ENCODE measurements at places on chromosomes 6 and 20.
A peak's percentile ranks its signal among the peaks of the same experiment; 100 is the strongest.

- DNase-seq = no peak
Measured at GRCh38 chr6:159854959-159855358, 35.8 kb upstream of the MAS1 start.

DNA sequence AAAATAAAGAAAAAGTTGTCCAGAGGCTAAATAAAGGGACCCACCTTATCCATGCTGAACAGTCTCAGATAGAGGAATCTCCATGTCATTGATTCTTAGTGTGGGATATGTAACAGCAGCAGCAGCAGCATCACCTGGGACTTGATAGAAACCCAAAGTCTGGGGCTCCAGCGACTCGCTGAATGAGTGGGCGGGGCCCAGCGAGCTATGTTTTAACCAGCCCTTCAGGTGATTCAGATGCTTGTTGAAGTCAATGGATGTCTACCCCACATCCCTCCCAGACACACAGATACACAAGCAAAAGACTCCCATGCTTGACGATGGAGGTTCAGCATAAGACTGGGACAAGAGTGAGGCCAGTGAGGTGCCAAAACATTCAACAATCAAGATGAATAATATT lies 298.6 kb downstream of the UBE3D start:
- no peak for DNase-seq

- no peak for DNase-seq
Measured at GRCh38 chr6:106788761-106789160, 159.4 kb downstream of the QRSL1 start.

DNA sequence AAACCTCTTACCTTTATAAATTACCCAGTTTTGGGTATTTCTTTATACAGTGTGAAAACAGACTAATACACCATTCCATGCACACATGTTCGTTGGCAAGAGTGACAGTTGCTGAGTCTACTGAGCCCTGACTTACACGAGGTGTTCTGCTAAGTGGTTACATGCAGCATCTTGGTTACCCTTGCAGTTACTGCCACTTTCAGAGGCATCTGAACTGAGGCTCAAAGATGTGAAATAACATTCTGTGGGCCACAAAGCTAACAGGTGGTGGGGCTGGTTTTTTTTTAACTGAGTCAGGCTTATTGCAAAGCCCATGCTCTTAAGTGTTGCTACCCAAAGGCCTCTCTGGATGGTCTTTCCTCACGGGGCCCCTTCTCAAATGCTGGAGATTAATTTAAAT lies 54.4 kb upstream of the GTSF1L start:
- DNase-seq = no peak

DNA sequence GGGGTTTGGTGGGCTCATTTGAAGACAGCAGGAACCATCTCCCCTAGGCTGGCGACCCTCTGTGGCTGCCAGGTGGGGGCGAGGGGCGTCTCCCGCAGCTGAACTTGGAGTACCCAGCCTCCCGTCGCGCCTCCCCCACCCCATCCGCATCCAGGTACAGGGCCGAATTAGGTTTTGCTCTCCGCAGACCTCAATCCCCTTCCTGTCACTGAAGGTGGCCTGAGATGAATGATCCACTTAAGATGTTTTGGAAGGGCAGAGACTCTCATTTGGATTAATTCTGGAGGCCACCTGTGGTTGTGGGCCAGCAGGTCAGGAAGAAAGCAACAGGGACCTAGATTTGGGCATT lies 493 bp downstream of the CD83 start:
- DNase-seq = no peak

DNA sequence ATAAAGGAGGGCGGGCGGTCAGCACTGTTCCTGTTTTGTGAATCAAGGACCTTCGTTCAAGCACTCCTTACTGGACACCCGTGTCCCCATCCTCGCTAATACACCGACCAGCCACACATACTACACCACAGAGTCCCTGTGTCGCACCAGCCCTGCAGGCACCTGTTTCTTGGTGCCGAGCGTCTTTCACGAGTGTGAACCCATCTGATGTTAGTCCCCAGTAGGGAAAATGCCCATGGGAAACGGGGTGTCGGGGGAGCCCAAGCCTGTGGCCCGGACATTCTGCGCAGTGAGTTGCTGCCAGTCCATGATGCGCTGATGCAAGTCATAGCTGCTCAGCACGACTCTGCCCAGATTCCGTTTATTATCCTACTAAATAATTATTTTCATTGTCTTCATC lies 74.7 kb downstream of the TTLL2 start:
- DNase-seq = peak; percentile 2

DNA sequence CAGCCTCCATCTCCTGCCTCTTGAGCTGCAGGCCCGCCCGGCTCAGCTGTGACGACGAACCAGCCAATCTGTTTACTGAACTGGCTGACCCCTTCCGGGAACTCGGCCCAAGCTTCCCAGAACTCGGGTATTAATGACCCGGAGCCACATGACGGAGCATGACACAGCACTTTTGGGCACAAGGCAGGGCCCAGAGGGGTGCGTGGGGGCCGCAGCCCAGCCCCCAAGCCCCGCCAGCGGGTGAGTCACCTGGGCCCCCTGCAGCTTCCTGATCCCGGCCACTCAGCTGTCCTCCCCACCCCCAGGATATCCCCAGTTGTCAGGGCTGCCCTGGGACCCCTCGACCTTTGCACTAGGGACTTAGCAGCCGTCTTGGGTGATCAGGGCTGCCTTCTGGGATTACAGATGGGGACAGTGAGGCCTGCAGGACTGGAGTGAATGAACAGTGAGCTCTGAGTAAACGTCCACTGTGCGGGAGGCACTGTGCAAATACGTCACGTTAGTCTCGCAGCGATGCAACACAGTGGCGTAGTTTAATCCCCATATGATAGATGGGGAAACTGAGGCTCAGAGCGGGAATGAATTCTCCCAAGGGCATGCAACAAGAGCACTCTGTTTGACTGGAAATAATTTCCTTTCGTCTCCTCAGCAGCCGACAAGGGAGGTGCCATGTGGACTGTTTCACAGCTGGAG lies 102.1 kb downstream of the CEBPB start:
- DNase-seq = no peak

DNA sequence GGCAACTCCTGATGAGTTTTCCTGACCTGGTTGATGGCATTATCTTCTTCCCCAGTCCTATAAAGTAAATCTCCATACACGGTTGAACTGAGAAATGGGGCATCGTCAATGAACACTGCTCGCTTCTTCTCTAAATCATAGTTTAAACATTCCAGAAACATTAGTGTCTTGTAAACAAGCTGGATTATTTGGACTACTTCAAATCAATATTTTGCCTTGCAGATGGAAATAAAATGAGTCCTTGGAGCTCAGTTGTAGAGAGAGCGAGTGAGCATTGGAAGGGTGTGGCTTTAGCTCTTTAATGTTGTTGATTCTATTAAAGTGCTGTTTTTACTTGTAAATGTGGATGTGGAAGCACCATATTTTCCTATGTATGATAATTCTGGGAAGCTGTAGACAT lies 18.4 kb downstream of the C6orf89 start:
- DNase-seq = no peak

GRCh38 chr6:168088161-168089053 lies 9.4 kb upstream of the FRMD1 start:
- no peak for DNase-seq

Data from D341Med (cell line).